Endothelial cell of umbilical vein (primary cell): ENCODE measurements at places on chromosomes 4 and X. TPM values are rescaled to one million over a fixed set of nuclear protein-coding genes. Genes with fewer than 3 reads are reported as not detected.
A peak's percentile ranks its signal among the peaks of the same experiment; 100 is the strongest.

DNA sequence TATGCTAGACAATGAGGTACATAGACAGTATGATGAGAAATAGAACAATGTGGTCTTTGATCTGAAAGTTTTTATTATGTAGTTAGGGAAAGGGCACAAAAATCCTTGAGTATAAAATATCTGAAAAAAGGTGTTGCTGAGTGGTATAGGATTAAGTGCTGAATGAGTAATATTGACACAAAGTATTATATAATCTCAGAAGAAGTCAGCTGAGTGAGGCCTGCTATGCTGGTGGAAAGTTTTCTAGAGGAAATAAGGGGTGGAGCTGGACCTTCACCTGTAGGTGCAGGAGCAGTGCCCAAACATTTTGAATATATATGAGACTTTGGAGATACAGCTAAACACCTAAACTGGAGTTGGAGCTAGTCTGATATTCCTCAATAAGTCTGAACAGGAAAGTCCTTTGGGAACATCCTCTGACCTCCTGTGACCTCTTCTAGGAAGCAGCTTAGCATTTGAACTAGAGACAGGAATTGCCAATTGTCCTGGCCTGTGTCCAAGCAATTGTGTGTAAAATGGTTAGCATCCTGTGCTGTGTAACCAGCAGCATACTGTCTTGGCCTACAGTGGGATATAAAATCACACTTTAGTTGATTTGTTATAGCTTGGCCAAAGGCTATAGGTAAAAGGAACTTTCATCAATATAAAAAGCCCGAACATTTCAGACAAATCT is 285.3 kb downstream of the ANKRD50 start:
- H3K27me3 ChIP-seq = no peaks in the 10 kb centered on the region
- no peak overlapping the region for H3K4me3 ChIP-seq
- peaks cover 68% of the 10 kb centered on the region for H3K4me1 ChIP-seq
- peak overlapping the region; percentile 100 for H3K27ac ChIP-seq

- H3K27ac ChIP-seq = no peak overlapping the region
- no peaks in the 10 kb centered on the region for H3K36me3 ChIP-seq
- no peaks in the 10 kb centered on the region for H3K4me1 ChIP-seq
- H3K4me3 ChIP-seq = no peak overlapping the region
- no peaks in the 10 kb centered on the region for H3K27me3 ChIP-seq
These were observed 1331.8 kb downstream of the PCDH19 start for GRCh38 chrX:99078301-99078700.

DNA sequence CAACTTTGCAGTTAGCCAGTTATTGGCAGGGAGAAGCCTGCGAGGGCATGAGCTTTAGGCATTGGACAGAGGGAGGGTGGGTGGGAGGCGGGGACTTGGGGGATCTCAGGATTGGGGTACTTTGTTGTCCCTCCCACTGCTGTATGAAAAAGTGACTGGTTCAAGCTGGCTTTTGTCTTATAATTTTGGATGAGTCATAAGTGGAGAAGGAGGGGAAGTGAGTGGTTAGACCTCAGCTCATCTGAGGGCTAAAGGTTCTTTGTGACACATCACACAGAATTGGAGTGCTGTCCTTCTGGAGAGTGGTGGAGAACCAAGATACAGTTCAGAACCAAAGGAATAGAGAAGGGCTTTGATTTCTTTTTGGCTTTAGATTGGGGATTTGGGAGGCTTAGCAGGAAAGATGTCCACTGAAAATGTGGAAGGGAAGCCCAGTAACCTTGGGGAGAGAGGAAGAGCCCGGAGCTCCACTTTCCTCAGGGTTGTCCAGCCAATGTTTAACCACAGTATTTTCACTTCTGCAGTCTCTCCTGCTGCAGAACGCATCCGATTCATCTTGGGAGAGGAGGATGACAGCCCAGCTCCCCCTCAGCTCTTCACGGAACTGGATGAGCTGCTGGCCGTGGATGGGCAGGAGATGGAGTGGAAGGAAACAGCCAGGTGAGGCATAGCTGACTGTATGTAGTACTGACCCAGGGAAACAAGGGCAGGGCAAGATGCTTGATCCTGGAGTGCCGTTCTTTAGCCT is at the start of gene SLC4A4:
TSS of gene SLC4A4 (plus strand) at position 175 of the 748 bp plus-strand sequence.
- H3K36me3 ChIP-seq = no peaks in the 10 kb centered on the region
- no peak within 1 kb of the TSS for H3K4me3 ChIP-seq
- no peak within 1 kb of the TSS for H3K27ac ChIP-seq
- no peak for DNase-seq
- H3K4me1 ChIP-seq = no peaks in the 10 kb centered on the region

CXCL13 gene
- total RNA-seq = not detected in 2 replicates

HPGDS gene
- not detected in 2 replicates for total RNA-seq

DNA sequence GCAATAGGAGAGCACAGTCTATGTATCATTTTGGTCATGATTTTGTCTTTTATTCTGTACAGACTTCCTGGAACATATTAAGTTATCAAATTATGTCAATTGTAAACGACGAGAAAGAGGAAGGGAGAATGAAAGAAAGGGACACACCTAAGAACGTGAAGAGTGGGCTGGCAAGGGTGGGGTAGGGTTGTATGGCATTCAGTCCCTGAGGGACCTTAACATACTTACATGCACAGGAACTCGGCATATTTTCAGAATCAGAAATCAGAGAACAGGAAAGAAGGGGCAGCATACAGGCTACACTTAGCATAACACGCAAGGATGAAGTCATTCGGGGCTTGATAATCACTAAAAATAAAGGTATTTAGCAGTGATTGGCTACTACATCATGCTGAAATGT is 1375.0 kb upstream of the ADGRL3 start:
- H3K27me3 ChIP-seq = no peaks in the 10 kb centered on the region
- no peak overlapping the region for H3K4me3 ChIP-seq
- H3K36me3 ChIP-seq = no peaks in the 10 kb centered on the region
- no peaks in the 10 kb centered on the region for H3K4me1 ChIP-seq
- H3K27ac ChIP-seq = no peak overlapping the region

DNA sequence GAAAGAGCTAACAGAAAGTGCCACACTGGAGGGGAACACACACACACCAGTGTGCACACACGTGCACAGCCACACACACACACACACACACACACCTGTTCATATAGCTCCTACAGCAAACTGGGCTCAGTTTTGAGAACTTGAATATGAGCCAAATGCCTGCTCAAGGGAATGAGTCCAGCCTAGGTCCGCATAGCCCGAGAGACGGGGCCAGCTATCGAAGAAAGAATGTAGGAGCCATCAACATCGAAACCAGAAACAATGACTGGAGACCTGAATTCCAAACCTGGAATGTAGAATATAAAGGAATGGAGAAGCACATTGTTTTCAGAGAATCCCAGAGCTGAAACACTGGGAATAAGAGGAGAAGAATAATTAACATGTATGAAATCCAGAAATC is 37.6 kb upstream of the ERVMER34-1 start:
- H3K4me1 ChIP-seq = no peaks in the 10 kb centered on the region
- H3K27ac ChIP-seq = no peak overlapping the region
- no peaks in the 10 kb centered on the region for H3K27me3 ChIP-seq

NSD2 gene
- 152 and 171 TPM in 2 replicates for total RNA-seq
